ENCODE measurements at places on chromosomes 16 and 17. TPM values are rescaled to one million over a fixed set of nuclear protein-coding genes. Genes with fewer than 3 reads are reported as not detected.

CACNG5 gene
- not detected for total RNA-seq

PPP1R27 gene
- not detected for total RNA-seq

GP1BA gene
- total RNA-seq = not detected

KRT33B gene
- not detected for total RNA-seq

SLX1A gene
- 15.0 TPM for total RNA-seq

Data from smooth muscle cell of the pulmonary artery (primary cell).